ENCODE measurements at places on chromosomes 5 and 9.

- DNase-seq: peak; percentile 78
Measured at GRCh38 chr5:178461004-178461730, 129.0 kb downstream of the COL23A1 start.

DNA sequence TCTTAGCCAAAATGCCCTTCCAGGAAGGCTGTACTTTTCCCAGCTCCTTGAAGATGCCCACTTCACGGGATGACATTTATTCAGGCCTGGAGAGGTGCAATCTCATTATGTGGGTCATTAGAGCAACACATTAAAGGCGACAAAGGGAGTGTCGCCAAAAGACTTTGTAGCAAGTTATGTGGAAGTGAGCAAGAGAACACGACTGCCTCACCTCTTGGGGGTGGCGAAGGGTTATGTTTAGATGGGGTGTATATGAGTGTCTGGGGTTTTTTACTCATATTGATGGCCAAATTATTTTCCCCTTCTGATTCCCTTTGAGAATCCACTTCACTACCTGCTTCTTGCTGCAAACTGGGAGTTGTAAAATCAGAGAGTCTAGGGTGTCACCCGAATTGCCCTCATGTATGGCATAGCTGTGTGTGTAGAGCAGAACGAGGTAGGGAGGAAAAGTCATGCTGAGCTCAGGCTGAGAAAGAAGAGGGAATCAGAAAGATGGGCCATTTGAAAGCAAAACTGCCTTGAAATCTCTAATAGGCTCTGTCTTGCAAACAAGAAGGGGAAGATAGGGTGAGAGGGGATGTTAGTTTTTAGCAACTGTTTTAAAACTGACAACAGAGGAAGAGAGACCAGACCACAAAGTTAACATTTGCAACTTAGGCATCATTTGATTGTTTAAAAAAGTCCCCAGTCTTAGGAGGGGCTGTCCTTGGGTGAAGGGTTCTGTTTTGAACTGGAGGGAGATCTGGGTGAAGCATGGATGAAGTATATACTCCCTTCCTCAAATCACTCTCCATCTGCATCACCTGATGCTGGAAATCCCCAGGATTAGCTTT lies 97.1 kb upstream of the IL12B start:
- no peak for DNase-seq

DNA sequence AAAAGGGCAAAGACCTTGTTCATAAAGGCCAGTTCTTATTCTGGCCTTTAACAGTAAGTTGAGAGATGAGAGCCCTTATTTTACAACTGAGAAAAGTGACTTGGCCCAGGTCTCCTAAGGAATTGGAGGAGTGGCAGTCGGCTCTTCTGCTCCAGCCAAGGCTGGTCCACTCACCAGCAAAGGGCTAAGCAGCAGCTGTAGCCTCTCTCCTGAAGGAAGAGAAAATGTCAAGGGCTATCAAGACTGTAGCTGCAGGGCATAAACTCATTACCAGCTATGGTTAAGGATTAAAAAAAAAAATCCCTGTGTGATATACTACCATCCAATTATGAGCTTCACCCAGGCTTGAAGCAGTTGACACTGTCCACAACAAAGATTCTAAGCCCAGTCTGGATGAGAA lies 138.6 kb upstream of the RAD23B start:
- DNase-seq: no peak

DNA sequence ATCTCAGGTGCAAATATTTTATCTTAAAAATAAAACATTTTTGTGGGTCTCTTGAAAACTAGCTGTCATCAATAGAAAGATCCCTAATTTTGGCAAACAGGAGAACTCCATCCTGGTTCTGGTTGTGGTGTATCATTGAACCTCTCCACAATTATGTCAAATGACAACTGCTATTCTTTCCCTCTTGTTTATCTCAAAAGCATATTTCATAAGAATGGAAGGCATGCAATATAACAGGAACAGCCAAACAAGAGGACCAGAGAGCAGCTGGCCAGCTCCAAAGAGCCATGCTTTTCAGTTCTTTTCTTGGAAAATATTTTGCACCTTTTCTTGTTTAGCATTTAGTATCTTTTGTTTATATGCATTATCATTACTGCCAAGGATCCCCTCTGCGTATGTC lies 125.4 kb downstream of the ADAMTS6 start:
- no peak for DNase-seq

DNA sequence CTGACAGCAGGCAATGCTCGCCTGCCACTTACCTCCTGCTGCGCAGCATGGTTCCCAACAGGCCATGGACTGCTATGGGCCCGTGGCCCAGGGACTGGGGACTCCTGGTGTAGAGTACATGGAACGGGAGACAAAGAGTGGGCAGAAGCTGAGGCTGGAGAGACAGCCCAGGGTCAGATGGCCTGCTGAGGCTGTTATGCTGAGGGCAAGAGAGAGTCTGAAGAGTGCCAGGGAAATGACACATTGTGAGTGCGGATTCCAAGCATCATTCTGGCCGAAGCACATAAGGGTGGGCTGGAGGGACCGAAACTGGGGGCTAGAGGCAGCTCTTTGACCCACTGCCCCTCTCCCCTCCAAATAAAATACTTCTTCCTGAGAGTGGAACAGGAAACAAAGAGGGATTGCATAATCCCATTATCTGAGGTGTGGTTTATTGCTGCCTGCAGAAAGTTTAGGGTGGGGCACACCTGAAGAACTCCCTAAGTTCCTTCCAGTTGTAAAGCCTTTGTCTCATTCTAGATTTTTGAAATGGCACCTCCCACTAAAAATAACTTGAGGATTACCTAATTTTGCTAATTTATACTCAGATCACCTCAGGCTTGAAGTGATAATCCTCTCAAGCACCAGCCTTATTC lies 158.1 kb downstream of the ATP10B start:
- DNase-seq: no peak

GRCh38 chr5:150075233-150075632 lies 11.1 kb downstream of the CSF1R start:
- DNase-seq: no peak

DNA sequence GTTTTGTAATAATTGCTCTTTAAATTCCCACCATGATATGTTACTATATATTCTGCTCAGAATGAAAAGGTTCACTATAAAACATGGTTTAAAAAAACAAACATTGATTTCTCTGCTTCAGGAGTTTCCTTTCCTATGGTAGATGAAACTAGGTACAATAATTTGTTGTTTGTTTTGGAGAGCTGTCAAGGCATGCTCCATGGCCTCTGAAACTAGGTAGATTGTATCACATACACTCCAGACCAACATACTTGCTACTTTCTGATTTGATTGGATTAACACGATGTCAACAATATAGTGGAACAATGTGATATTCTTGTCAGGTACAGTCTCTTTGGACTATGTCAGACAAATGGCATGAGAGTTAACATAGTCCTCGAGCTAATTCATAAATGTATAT lies 452.7 kb upstream of the CDH9 start:
- no peak for DNase-seq

DNA sequence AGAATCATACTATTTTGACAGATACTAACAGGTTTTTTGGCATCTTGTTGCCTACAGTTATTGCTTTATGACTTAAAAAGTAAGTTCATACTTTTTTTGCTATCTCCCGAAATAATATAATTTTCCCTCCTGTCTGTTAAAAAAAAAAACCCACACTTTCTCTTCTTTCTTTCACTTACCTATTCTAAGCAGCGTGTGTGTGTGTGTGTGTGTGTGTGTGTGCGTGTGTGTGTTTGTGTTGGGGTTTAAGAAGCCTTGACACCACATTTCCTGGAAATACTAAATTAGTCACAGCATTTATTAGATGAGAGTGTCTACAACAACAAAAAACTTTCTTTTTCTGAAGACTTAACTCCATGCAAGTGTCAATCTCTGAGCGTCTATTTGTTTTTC lies 12.4 kb downstream of the TNFAIP8 start:
- DNase-seq: no peak

GRCh38 chr5:14528115-14528514 lies 53.5 kb upstream of the OTULINL start:
- DNase-seq: no peak

GRCh38 chr5:133521801-133522200 lies 90.5 kb downstream of the FSTL4 start:
- no peak for DNase-seq

GRCh38 chr5:75461679-75462078 lies 49.8 kb downstream of the CERT1 start:
- no peak for DNase-seq

DNA sequence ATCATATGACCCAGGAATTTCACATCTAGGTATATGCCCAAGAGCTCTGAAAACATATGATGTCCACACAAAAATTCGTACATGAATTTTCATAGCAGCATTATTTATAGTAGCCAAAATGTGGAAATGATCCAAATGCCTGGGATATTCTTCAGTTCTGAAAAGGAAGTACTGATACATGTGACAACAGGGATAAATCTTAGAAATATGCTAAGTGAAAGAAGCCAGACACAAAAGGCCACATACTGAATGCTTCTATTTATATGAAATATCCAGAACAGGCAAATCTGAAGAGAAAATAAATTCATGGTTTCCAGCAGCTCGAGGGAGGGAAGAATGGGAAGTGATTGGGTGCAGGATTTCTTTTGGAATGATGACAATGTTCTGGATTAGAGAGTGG lies 16.8 kb upstream of the ZBTB43 start:
- no peak for DNase-seq

GRCh38 chr5:163790497-163790896 lies 285.1 kb downstream of the MAT2B start:
- DNase-seq: no peak

DNA sequence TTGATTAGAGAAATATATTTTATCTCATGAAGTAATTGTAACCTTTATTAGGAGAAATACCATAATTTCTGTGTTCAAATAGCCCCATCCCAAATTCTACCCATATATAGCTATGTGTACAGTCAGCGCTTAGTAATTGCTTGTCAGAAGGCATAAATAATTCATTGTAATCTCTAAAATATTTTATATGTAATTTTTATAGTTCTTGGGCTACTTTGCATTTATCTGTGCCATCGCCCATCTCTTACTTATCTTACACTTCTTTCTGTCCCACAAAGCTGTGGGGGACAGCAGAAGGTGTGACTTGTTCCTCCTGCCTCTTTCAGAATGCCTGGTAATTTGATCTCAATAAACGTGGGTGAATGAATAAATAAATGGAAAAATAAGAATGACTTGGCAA lies 5.5 kb downstream of the ADAMTSL1 start:
- no peak for DNase-seq

GRCh38 chr5:122301016-122301415 lies 11.0 kb upstream of the SNCAIP start:
- no peak for DNase-seq

DNA sequence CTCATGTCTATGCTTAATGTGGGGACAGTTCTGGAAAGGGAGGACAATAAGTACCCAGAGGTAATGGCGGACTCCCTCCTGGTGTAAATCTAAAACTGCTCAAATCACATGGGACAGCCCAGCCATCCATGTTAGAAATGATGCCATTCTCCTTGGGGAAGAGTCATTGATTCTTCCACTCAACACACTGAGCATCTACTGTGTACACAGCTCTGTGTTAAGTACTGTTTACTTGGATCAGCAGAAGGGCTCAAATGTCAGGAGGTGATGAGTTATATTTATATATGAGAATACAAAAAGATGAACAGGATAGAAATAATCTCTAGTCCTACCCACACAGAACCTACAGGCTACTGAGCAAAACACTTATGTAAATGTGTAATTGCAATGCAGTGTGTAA lies 31.8 kb upstream of the NANS start:
- DNase-seq: no peak

DNA sequence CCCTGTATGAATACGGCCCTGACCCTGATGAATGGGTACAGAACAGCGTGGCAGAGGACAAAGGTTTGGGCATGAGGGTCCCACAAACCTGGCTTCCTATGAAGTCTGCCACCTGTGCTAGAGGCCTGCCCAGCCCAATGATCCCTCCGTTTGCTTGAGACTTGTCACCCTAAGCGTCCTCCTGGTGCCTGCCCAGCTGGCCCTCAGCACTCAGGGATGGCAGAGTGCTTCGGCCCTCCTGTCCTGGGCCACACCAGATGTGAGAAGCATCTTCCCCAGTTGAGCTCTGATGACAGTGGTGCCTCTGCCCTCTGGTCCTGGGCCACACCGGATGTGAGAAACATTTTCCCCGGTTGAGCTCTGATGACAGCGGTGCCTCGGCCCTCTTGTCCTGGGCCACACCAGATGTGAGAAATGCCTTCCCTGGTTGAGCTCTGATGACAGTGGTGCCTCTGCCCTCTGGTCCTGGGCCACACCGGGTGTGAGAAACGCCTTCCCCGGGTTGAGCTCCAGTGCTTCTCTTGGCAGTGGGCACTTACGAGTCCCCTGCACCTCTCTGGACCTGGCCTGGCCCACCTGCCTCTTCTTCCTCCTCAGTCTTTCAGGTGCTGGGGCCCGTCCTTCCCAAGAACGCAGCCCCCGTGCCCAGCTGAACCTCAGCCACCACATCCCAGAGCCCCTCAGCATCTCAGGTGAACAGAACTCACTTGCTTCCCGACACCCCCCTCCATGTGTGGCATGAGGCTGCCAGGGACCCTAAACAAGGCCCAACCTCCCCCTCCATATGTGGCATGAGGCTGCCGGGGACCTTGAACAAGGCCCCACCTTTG lies 253.1 kb upstream of the IRX1 start:
- DNase-seq: no peak

DNA sequence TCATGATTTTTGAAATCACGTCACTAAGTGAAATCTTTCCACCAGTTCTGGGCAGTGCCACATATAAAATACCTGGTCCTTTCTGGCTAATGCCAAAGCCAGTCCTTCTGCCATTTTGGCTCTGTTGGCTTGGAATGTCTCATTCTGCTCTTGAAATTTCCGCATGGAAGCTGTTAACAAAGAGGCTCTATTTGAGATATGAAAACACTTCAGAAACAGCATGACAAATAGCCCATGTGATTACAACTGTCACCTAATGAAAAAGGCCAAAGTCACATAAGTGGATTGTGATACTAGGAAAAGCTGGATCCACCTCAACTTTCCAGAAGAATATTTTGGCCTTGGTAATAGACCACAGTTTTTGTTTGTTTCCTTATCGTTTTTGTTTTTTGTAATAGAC lies 12.8 kb downstream of the GOLGA1 start:
- no peak for DNase-seq

DNA sequence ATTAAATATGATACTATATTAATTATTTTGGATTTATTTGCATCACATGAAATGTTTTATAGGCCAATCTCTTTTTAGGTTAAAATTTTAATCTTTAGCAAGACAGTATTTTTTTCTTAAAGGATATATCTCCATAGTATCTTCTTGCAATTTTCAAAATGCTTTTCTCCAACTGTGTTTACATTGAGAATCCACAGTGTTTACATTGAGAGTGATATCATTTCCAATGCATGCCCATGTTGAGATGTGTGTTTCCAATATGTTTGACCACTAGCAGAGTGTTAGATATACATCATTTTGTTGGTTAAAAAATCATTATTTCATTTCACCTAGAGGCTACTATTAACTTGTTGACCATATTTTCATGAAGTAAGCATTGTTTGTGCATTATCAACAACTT lies 17.3 kb downstream of the VCAN start:
- DNase-seq: no peak

GRCh38 chr5:5678909-5679308 lies 256.4 kb downstream of the ICE1 start:
- no peak for DNase-seq

- no peak for DNase-seq
Measured at GRCh38 chr9:74503666-74504065, 6.5 kb downstream of the RORB start.

- DNase-seq: no peak
Measured at GRCh38 chr9:112890106-112891081, at the start of gene SLC46A2. Gene SLC46A2, minus strand, starts transcription at chr9:112890876. Its CDS starts 195 bp downstream, at chr9:112890681.

- DNase-seq: no peak
Measured at GRCh38 chr5:4758996-4759395, 381.1 kb upstream of the ADAMTS16 start.

- DNase-seq: peak; percentile 80
Measured at GRCh38 chr9:22158927-22159346, 149.8 kb upstream of the CDKN2B start.
